ENCODE measurements at places on chromosomes 7 and 10. TPM values are rescaled to one million over a fixed set of nuclear protein-coding genes. Genes with fewer than 3 reads are reported as not detected.

The CLRN3 gene
- total RNA-seq, result not detected

The CTAGE8 gene
- total RNA-seq, result 0.64 TPM

The TMEM229A gene
- not detected for total RNA-seq

The NODAL gene
- total RNA-seq, result not detected

The HGF gene
- total RNA-seq, result not detected

The ERVW-1 gene
- not detected for total RNA-seq

The CFAP70 gene
- 1.7 TPM for total RNA-seq

The CPA4 gene
- not detected for total RNA-seq

The CADPS2 gene
- not detected for total RNA-seq

The RNF133 gene
- total RNA-seq, result not detected

The OR2A42 gene
- total RNA-seq, result not detected

The TRIM74 gene
- 0.51 TPM for total RNA-seq

DNA sequence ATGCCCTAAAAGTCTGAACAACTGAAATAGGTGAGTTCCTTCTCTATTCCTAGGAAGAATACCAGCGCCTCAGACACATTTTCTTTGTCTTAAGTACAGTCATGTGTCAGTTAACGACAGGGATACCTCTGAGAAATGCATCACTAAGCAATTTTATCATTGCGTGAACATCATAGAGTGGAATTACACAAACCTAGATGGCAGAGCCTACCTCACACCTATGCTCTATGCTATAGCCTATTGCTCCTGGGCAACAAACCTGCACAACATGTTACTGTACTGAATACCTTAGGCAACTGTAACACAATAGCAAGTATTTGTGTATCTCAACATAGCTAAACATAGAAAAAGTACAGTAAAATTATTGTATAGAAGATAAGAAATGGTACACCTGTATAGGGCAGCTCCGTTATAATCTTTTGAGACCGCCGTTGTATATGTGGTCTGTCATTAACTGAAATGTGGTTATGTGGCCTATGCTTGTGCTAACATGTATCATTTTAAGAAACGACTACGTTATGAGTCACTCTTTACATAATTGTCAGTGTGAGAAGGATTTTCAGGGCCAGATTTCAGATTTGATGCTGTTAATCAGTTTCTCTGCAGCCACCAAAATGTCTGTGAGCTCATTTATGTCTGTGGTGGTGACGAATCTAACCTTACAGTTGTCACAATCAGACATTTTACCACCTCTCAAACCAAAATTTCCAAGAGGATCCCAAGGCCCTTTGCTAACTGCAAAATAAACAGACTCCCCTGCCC is 66.1 kb upstream of the STK17A start:
- no peak for DNase-seq

- no peak for DNase-seq
Measured at GRCh38 chr10:36303896-36304295, 661.8 kb upstream of the FZD8 start.

GRCh38 chr10:24363070-24363469 is 154.1 kb downstream of the KIAA1217 start:
- no peak for DNase-seq

DNA sequence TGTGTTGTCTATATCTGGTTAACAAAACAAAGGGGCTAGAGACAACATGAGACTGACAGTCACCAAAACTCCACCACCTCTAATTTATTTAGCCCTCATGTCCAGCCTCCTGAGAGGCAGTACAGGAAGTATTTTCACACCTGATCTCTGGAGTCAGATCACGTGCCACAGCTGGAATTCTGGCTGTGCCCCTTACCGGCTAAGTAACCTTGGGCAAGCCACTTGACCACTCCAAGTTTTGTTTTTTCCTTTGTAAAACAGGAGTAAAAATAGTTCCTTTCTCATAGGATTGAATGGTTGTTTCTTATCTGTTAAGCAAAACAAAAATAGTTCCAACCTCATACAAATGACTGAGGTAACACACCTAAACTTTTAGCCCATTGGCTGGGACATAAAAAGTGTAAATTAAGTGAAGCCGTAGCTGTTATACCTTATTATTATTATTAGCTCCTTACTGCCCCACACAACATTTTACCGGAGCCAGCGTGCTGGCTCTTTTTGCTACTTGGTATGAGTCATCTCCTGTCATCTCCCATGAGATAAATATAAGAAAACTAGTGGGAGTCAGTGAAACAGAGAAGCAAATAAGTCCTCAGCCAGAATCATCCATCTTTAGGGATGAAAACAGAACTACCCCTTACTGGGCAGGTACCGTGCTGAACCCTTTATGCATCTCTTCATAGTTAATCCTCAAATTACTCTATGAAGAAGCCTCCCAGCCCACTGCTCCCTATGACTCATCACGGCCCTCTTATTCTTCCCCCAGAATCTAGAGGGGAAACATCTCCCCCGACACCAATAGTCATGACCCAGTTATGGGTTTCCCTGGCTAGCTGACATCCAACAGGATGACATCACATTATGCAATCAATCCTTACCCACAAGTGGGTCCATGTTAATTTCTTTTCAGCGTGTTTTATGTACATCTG is 44.9 kb downstream of the PPP1R3C start:
- DNase-seq, result no peak

DNA sequence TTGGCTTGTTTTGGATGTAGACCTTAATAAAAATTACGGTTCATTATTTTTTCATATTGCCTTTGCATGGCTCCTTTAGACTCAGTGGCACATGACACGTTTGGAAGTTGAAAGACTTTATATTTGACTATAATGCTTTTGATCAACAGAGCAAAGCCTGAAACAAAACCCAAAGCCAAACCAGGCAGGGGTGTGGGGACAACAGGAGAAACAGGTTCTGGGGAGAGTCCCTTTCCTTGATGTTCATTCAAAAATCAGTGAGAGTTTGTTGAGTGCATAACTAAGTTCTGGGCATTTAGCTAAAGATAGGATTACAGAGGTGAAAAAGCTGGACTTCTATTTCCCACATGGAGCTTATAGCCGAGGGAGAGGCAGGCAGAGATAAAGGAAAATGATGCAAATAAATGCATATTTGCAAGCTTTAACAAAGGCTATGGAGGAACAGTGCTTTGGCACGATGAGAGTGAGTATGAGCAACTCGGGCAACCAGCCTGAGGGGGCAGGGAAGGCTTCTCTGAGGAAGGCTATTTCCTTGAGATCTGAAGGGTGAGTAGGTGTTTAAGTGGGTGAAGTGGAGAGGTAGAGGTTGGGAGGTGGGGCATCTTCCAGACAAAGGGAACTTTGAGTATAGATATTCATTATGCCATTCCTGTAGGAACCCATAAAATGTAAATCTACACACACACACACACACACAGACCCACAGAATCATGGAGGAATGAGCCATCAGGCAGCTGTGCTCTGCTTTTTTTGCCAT is 34.5 kb upstream of the PDZD8 start:
- DNase-seq, result no peak

- no peak for DNase-seq
Measured at GRCh38 chr7:64599359-64599758, 36.5 kb upstream of the ZNF680 start.

- DNase-seq, result no peak
Measured at GRCh38 chr7:129703751-129704150, 92.2 kb downstream of the NRF1 start.

- DNase-seq, result peak; percentile 73
Measured at GRCh38 chr10:119650692-119651513, at the start of gene BAG3. BAG3 (plus strand) TSS chr10:119651380; CDS start chr10:119651676, 296 bp downstream.

DNA sequence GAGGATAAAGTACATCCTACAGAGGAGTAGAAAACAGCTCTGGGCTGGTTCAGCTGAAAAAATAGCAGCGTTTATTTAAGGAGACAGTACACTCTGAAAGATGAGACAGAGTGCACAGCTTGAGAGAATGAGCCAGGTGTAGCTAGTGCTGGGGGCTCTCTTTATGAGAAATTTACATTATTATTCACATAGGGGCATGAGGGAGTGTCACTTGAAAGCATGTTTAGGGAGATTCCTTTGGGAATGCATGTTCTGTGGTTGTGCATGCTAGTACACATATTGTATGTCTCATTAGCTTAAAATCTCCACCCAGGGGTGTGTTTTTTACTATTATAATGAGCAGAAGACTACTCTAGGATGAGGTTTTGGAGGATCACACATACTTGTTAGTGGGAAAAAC is 1224.4 kb downstream of the REEP3 start:
- no peak for DNase-seq

- no peak for DNase-seq
Measured at GRCh38 chr10:23325132-23325531, 19.5 kb downstream of the C10orf67 start.

GRCh38 chr7:149224352-149224751 is 15.1 kb upstream of the ZNF212 start:
- no peak for DNase-seq

DNA sequence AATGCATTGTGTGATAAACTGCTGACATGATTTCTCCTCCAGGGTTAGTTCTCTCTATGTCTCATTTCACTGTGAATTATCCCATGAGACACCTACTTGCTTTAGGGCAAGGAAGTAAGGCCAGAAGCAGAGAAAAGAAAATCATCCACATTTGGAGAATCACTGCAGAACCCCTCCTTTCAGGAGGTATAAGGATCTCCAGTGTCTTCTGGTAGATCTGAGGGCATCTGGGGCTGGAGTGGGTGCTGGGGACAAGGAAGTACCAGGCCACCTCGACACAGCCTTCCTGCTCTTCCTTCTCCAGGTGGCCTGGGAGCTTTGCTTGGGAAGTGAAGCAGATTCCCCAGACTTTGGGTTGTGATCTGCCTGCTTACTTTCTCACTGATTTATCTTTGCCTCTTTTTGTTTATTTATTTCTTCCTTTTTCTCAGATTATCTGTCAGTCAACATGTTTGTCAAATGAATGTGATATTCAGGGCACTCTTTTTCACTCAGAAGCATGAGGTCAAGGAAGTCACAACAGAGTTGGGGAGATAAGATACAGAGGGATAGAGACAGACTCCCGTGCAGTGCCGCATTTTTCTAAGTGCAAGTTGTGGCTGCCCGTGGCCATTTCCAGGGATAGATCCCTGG is 12.4 kb upstream of the CAMK2G start:
- no peak for DNase-seq

DNA sequence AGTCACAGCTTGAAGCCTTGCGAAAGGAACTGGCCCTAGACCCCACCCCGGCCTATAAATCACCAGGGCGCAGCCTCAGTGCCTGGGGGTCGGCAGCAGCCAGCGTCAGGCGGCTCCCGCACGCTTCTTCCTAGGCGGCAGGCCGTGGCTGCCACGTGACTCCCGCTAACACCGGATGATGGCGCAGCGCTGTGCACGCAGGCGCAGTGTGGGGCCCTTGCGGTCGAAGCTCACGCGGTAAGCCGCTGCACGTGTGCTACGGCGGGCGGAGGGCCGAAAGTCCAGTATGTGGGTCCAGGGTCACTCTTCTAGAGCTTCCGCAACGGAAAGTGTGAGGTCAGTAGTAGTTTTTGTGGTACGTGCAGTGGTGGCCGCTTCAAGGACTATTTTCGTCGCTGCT is at the start of gene STK31:
STK31 (plus strand) TSS at position 220 of the 400 bp plus-strand sequence; CDS start at position 287, 67 bp downstream.
- no peak for DNase-seq

GRCh38 chr7:38327637-38328036 is 54.2 kb upstream of the TARP start:
- DNase-seq, result no peak

- no peak for DNase-seq
Measured at GRCh38 chr7:157818701-157819454, 482.1 kb downstream of the DNAJB6 start.

DNA sequence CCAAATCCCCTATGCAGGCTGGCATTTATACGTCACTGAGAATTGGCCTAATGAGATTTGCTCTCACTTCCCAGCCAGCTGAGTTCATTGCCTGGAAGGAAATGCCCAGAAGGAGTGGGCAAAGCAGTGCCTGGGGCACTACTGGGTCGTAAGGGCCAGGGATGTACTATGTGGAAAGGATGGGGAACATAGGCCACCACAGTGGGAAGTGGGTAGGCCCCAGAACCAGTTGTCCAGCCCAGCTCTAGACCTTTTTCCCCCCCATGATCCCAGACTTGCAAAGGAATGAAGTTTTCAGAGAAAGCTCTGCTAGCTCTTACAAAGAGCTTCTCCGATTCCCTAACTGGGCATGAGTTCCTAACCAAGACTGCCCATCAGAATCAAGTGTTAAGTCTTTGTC is 13.9 kb downstream of the TRPV5 start:
- no peak for DNase-seq

DNA sequence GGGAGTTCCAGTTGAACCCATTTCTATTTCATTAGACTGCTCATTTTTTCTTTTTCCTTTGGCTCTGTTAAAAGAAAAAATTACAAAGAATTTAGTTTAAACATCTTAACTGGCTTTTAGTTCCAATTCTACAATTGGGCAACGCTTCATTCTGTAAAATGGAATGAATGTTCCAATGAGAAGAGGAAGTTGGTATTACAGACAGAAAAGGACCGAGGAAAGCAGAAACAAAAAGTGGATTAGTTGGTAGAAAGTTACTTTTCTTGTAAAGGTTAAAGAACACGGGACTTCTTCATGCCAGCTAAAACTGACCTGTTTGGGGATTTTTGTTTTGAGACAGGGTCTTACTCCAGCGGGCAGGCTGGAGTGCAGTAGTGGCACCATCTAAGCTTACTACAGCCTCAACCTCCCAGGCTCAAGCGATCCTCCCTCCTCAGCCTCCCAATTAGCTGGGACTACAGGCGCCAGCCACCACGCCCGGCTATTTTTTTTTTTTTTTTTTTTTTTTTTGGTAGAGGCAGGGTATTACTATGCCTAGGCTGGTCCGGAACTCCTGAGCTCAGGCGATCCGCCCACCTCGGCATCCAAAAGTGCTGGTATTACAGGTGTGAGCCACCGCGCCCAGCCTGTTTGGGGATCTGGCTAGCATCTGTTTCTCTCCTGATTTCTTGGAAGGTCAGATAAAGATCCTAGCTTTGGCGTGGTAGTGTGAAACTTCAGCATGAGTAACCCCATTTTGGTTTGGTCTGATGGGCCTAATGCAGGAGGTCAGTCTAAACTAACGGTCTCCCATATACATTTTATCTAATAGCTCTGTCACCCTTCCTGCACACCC is 1.3 kb upstream of the VDAC2 start:
- DNase-seq, result no peak

DNA sequence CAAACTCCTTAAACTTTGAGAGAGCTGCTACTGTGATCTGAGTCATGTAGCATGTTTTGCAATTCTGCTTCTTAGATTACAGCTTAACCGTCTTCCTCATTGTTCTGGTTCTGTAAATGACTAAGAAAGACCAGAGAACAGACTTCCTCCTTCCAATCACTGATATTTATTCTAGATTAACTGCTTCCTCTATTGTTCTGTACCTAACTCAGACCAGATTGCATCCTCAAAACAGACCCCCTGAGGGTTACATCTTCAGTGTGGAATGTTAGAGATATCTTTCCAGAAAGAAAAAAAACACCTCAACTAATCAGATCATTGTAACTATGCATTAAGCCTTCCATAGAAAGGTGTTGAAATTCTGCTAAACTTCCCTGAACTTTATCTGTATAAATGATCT is 5.7 kb upstream of the PIP start:
- DNase-seq, result no peak

GRCh38 chr7:13057462-13058200 is 370.2 kb downstream of the ARL4A start:
- DNase-seq, result no peak

- DNase-seq, result no peak
Measured at GRCh38 chr7:127998671-127999070, 32.6 kb downstream of the LRRC4 start.
